ENCODE measurements at places on chromosomes 1 and 21. TPM values are rescaled to one million over a fixed set of nuclear protein-coding genes. Genes with fewer than 3 reads are reported as not detected.
A peak's percentile ranks its signal among the peaks of the same experiment; 100 is the strongest.

The LCE3E gene
- not detected for total RNA-seq

The FCN3 gene
- total RNA-seq, result not detected

DNA sequence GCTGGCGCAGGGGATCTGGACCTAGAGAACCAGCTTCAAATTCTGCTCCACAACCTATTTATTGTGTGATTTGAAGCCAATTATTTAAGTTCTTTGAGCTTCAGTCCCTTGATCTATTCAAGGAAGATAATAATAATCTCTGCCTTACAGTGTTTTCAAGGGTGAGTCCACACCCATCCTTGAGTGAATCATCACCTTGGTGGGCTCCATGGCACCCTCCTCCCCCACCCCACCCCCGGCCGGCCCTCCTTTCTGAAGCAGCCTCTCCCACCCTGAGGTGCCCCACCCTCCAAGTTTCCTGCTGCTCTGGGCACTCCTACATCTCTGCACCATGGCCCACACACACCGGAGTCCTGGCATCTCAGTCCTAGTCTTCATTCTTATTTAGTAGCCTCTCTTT, 38.3 kb downstream of the TCP10L start:
- no peak for DNase-seq

- no peak for DNase-seq
Measured at GRCh38 chr1:41802532-41803501, 115.9 kb downstream of the HIVEP3 start.

- no peak for DNase-seq
Measured at GRCh38 chr1:41384579-41384978, 23.3 kb downstream of the FOXO6 start.

DNA sequence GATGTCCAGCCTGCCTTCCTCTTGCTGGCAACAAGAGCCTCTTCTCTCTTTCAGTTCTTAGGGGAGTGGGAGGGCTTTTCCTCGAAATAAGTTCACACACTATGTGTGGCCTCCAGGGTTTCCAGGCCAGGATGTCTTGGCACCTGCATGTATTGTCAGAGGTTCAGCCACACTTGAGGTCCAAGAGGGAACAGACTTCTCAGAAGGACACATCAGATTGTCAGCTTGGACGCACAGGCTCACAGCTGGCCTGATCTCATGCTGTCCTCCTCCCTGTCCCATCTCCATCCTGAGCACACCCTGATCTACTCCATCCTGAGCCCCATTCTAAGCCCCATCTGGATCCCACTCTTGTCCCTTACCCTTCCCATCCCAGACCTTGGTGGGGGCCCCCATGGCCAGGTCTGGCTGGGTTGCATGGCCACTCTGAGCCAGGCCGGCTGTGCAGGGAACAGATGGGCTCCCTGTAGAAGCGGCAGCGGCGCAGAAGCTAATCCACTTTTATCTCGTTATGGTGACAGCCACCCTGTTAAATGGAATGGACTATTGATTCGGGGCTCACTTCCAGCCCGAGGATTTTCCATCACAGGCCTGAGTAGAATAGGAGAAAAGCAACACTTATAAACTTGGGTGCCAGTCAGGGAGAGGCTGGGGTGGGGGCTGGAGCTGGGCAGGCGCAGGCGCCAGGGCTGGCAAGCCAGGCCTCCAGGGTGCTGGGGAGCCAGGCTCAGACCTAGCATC, 85.1 kb upstream of the CSF3R start:
- DNase-seq, result no peak

The DIO1 gene
- not detected for total RNA-seq

- DNase-seq, result no peak
Measured at GRCh38 chr1:84155517-84155916, 11.4 kb downstream of the PRKACB start.

The FCGR1A gene
- not detected for total RNA-seq

DNA sequence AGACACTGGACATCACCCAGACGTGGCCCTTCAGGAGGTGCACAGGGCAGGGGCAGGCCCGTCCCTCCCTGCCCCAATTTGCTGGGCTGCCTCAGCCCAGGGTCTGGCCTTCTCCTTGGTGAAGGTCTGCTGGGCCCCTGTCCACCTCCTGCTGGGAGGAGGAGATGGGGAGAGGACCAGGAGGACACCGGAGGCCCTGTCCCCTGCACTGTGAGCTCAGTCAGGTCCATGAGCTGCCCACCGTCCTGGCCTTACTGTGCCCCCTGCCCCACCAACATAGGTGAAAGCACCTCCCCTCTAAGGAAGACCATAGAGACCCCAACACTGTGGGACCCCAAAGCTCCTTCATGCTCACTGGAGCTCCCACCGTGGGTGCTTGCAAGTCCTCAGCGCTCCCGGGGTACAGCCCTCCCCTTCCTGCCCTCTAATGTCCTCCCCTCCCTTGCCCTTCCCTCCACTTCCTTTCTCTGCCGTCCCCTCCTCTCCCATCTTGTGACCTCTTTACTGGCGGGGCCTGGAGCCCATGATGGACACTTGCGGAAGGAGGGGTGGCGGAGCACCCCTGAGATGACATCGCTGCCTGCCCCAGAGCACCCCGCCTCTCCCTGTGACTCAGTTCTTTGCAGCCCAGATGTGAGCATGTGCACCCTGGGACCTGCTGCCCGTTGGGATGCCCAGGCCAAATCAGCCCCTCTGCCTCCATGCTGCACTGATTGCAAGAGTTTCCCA, 4.6 kb downstream of the LRRC3 start:
- no peak for DNase-seq

DNA sequence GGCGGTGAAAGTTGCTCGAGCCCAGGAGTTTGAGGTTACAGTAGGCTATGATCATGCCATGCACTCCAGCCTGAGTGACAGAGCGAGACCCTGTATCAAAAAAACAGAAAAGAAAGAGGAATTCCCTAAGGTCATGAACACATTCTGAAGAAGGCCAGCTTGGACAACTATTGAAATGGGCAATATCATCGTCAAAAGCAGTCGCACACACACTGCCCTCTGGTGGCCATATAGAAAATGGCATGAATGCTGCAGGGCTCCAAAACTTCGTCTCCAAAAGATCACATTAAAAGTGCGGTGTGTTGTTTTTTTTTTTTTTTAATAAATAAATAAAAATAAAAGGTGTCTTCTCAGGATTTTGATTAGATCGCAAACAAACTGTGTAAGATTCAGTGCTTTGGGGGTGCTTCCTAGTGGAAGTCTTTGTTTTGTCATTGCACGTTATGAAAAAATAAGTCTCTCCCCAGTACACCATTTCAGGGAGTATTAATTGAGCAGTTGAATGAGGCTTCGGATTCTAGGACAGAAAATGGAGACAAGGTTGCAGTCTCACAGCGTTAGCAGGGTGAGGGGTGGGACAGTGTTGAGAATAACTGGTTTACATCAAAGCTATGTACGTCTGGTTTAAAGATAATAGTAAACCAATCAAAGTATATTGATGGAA, 87.5 kb upstream of the FMN2 start:
- DNase-seq, result peak; percentile 52

The TAS1R1 gene
- not detected for total RNA-seq

The NHLH1 gene
- total RNA-seq, result not detected

The ZNF683 gene
- total RNA-seq, result not detected

DNA sequence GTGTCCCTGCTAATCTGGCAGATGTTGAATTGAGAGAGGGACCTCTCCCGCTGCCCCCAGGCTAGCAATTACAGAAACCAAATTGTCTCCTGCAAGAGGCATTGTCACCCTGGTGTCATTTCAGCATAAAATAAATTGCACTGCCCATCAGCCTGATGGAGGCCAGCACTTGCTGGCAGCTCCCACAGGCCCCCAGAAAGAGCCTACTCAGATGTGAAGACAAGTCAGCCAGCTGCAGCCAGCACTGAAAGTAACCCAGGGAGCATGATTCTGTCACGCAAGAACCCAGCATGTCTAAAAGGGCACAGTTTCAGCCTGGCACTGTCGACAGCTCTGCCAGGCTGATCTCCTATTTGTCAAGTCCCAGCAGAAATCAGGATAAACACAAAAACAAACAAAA, 110.3 kb upstream of the CTTNBP2NL start:
- DNase-seq, result no peak

The TP73 gene
- total RNA-seq, result not detected

GRCh38 chr1:8381618-8382017, 63.7 kb downstream of the SLC45A1 start:
- no peak for DNase-seq

The PRRX1 gene
- total RNA-seq, result 30.5 TPM

DNA sequence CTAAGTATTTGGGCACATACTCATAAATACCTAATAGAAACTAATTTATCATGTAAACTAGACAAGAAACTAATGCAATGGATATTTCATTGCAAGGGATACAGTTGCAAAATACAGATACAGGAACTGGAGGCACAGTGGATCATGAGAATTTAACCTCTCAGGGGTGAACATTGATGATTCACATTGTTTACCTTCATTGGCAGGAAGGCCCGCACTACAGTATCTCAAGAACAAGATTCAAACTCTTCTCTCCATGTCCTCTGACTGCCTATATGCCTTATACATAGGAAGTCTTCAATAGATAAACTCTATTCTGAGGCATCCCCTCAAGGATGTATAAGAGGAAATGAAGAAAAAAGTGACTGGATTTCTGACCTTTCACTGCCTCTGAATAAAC, 18.4 kb upstream of the PTBP2 start:
- DNase-seq, result no peak

GRCh38 chr1:97567000-97567749, 353.7 kb downstream of the DPYD start:
- DNase-seq, result no peak

DNA sequence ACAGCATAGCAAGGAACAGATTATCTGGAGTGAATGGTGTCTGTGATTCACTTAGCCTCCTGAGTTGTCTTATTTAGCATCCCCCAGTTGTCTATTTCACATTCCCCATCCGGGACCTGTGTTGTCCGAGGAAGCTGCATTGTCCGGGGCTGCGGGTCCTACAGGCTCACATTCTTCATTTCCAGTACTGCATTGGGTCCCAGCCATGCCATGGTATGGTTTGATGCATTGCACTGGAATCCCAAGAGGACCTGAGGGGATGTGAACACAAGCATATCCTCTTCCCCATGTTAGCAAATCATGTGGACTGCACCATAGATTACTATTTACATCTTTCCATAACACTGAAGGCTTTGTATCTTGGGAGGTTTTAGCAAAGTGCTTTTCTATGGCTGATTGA, 48.2 kb upstream of the PRELP start:
- no peak for DNase-seq

The PLEKHA6 gene
- total RNA-seq, result 57.3 TPM

DNA sequence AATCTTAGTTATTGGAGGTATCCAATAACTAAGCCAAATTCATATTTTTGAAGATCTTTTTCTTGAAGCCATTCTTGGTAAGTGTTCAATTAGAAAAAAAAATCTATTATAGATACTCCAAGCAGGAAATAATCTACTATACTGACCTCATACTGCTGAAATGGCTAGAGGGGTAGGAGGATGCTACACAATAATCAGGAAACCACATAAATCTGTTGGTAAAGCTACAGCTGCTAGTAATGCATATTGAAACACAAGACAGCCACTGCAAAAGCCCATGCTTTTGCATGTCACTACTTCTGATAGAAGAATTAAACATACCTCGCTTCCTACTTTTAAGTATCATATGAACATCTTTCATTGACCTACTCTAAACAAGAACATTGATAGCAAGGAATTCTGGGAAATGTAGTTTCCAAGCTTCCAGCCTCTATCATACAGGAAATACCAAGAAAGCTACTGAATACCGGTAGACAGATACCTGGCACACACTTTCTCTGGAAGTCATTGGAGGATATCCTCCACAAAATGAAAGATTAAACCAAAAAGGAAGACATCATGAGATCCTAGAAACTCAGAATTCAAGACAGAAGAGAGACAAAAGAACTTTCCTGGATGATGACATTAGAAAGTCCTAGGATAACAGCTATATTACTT, 103.0 kb upstream of the VAV3 start:
- no peak for DNase-seq

The SYCP1 gene
- not detected for total RNA-seq

GRCh38 chr1:41323243-41323642, 38.0 kb upstream of the FOXO6 start:
- no peak for DNase-seq

- no peak for DNase-seq
Measured at GRCh38 chr1:41539999-41540398, 55.5 kb upstream of the EDN2 start.

GRCh38 chr1:204123376-204123775, 28.5 kb downstream of the ETNK2 start:
- no peak for DNase-seq

GRCh38 chr1:160778976-160779375, 17.0 kb upstream of the LY9 start:
- no peak for DNase-seq

The SLAMF9 gene
- not detected for total RNA-seq

- DNase-seq, result peak; percentile 77
Measured at GRCh38 chr1:234600418-234601281, 9.3 kb downstream of the IRF2BP2 start.

DNA sequence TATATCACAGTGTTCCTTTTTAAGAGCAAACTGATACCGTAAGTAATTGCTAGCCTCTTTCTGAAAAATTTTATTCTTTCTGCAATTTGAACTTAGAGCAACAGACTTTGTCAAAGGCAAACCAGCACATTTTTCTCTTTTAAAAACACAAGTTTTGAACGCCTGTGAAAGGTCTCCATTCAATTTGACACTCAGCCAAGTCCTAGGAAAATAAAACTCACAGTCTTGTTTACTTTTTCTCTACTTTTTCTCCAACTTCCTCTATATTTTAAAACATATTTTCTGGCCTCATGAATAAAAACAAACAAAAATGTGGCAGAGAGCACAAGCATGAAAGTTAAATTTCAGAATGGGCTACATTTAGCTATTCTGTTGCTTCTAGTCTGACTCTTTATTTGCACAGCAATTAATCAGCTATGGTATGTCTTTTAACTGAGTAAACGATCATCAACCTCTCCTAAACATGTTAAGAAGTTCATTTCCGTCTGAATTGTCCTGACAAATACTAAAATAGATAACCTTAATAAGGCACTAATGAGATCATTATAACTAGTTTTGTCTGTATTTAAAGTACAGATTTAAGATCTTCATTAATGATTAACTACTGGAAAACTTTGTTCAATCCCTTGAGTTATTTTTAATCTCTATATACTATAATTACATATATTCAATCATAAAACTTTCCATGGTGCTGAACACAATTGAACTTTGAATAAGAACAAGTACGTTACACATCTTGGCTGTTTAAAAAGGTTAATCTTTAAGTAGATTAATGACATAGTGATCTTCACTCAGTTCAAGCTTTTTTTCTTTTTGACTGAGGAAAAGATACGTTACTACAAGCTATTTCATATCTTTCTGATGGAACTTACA, 550.6 kb downstream of the PTBP2 start:
- DNase-seq, result no peak

GRCh38 chr1:87421809-87422208, 93.1 kb downstream of the LMO4 start:
- no peak for DNase-seq

GRCh38 chr1:12629511-12629956, 11.5 kb upstream of the DHRS3 start:
- no peak for DNase-seq

GRCh38 chr1:145695821-145696629, 11.1 kb downstream of the PDZK1 start:
- DNase-seq, result no peak

All from Peyer's patch (tissue), 4 donors.